Mesenteric fat pad (tissue), 1 donor: ENCODE measurements at places on chromosomes 13 and 19. TPM values are rescaled to one million over a fixed set of nuclear protein-coding genes. Genes with fewer than 3 reads are reported as not detected.

The APOC4 gene
- total RNA-seq: not detected

The MBD3L2 gene
- not detected for total RNA-seq

The RABAC1 gene
- total RNA-seq: 145 TPM

The FLT3 gene
- 0.55 TPM for total RNA-seq

The F10 gene
- total RNA-seq: 6.6 TPM

The IFNL1 gene
- total RNA-seq: not detected

The SLC25A42 gene
- total RNA-seq: 8.4 TPM

The ADGRE3 gene
- total RNA-seq: 0.19 TPM

The AP1M2 gene
- total RNA-seq: 3.2 TPM

The REEP6 gene
- total RNA-seq: 7.4 TPM

The SOHLH2 gene
- total RNA-seq: not detected

The ETV2 gene
- total RNA-seq: 0.74 TPM

The TMEM145 gene
- total RNA-seq: not detected

The IL11 gene
- total RNA-seq: not detected
